ENCODE measurements at places on chromosomes 6 and 20.

- DNase-seq, result no peak
These were observed 122.0 kb upstream of the CARMIL1 start for GRCh38 chr6:25157183-25157582.

DNA sequence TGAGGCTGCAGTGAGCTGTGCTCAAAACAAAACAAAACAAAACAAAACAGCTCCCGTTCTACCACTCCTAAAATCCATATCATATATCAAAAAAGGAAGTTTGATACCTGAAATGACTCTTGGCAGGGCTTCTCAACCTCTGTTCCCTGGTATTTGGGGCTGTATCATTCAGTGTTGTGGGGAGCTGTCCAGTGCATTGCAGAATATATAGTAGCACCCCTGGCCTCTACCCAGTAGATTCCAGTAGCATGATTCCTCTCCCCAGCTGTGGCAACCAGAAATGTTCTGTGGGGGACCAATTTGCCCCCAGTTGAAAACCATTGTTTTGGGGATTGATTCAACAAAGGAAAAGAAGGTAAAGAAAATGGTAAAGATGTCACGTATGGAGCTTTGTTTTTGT is 238.9 kb downstream of the PRL start:
- no peak for DNase-seq

DNA sequence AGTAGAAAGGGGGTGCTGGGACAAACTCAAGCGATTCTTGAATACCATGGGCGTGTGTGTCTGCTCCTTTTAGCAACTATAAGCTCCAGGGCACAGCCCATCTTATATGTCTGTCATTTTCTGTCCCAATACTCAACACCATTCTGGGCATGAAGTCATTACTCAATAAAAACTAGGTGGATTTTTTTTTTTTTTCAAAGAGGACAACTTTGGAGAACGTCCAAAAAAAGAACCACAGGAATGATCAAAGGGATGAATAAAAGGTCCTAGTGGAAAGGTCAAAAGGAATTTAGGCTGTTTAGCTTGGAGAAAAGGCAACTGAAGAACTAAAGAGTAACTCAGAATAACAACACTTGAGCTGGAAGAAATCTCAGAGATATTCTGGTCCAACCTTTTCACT is 24.4 kb downstream of the UQCC1 start:
- DNase-seq, result peak; percentile 52

GRCh38 chr20:37983286-37983685 is 50.0 kb downstream of the TTI1 start:
- DNase-seq, result no peak

- DNase-seq, result no peak
These were observed 267.6 kb upstream of the SGK1 start for GRCh38 chr6:134585517-134585873.

DNA sequence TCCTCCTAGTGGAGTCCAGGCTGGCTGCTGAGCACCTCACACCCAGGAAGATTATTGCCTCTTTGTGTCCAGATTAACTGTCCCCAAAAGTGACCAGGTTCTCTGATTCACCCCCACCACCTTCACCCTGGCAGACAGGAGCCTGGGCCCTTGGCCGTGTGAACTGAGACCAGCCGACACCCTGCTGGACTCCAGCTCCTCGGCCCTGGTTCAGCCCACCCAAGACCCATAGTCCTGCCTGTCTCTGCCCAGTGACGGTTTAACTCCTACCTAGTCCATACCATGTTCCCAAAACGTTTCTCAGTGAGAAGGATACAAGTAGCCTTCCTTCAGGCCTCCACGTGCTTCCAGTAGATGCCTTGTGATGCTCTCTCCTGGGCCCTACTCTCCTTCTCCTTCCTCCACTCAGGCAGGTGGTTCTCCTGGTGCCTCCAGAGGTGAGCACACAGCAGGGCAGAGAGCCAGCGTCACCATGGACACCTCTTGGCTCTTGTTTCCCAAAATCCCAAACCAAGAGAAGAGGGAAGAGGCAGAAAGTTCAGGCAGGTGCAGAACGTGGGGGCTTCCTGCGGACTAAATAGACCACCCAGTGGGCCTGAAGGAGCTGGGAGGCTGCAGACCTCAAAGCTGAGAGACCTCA is 134.4 kb upstream of the CST7 start:
- no peak for DNase-seq

- no peak for DNase-seq
These were observed 50.3 kb upstream of the GFRAL start for GRCh38 chr6:55276745-55277530.

DNA sequence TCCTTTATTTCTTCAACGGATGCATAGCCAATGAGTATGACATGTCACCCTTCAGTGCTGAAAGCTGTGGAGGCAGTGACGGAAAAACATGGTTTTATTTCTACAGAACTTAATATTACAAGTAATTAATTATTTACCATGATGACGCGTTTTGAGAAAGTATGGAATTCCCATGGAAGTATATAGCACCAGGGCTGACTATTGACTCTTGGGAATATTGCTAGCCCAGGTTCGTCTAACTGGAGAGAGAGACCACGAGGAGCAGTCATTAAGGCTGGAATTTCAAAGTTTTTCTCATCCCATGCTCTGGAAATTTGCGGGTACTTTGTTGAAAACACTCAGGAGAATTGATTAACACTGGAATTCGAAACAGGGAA is 155.2 kb upstream of the PRSS16 start:
- no peak for DNase-seq

- DNase-seq, result no peak
These were observed 30.4 kb upstream of the TRERF1 start for GRCh38 chr6:42482174-42482573.

DNA sequence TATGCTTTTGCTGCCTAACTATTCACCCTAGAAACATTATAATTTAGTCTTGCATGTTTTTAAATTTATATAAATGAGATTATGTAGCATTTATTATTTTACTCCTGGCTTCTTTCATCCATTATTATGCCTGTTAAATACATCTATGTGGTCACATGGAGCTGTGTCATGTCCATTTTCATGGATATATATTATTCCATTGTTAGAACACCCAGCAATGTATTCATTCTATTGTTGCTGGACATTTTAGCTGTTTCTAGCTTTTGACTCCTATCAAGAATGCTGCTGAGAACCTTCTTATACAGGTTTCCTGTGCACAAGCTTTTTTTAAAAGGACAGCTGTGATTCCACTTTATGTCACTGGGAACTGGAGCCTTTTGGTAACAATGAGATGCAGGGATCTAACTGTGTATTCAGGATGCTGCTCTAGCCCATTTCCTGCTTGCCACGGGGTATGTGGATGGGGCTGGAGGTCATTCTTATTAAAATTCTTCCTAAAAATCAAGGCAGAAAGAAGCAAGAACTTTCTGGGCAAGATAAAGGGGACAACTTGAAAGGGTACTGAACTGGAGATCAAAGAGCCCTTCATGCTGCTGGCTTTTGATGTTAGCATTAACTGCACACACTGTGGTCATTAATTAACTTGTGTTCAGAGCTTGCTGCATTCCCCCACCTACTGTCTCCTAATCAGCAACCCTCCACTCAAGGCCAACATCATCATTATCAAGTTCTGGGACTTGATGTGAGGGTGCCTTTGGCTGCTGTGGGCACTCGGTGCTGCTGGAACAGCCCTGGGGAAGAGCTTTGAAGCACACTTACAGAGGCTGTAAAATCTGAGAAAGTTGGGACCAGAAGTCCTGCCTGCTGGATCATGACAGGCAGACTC is 96.6 kb upstream of the AKIRIN2 start:
- DNase-seq, result no peak

DNA sequence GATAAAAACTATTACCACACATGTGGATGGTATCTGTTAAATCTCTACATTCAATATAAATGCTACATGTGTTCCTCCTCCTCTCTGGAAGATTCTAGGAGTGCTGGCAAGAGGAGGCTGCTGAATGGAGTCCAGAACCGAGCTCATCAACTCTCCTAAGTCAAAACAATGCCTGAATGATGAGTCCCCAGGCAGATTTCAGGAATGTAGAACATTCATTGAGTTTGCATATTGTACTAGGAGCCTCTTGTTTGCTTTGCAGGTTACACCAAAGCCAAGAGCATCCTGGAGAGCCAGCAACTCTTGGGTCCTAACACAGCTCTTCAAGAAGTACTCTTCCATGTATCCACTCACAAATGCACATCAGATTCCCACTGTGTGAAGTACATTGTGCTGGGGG is 117.6 kb upstream of the UST start:
- no peak for DNase-seq

- DNase-seq, result no peak
These were observed 10.9 kb downstream of the ZNF217 start for GRCh38 chr20:53582574-53583351.

Data from HS-27A (cell line).